ENCODE measurements at places on chromosomes 1 and 21.

DNA sequence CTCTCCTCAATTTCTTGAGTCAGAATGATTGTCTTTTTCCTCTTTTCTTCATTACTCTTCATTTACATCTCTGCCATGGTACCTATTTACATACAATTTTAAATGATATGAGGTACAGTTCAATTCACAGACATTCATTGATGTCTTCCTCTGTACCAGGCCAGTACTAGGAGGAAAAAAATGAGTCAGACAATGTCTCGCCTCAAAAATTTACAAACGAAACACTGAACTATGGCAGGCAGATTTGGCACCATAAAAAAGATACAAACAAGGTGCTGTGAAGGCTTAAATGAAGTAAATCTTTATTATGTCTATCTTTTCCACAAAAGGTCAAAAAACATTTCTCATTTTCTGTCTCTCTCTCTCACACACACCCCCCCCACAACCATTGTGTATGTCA lies 71.0 kb downstream of the RGS13 start:
- no peak for DNase-seq

- no peak for DNase-seq
Measured at GRCh38 chr1:29953961-29954360, 717.6 kb downstream of the PTPRU start.

GRCh38 chr1:38740487-38740886 lies 119.1 kb downstream of the RRAGC start:
- DNase-seq = no peak

DNA sequence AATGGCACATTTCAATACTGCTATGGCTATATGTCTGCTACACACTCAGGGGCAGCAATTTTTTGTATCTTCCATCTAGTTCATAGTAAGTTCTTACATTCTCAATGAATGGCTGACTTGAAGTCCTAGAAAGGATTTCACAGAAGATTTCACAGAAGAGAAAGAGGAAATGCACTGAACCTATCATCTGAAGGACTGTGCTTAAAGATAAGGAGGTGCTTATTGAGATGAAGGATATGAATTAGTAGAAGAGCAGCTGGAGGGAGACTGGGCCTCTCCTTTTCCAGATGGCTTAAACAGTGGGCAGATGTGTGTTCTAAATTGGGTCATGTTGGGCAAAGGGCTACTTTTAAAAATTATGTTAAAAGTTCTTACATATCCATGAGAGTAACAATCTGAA lies 14.6 kb downstream of the ADAR start:
- DNase-seq = no peak

- no peak for DNase-seq
Measured at GRCh38 chr1:19401535-19401889, 83.8 kb downstream of the CAPZB start.

GRCh38 chr1:203754455-203754864 lies 10.5 kb upstream of the LAX1 start:
- no peak for DNase-seq
